ENCODE measurements at places on chromosomes 6 and 20. TPM values are rescaled to one million over a fixed set of nuclear protein-coding genes. Genes with fewer than 3 reads are reported as not detected.
A peak's percentile ranks its signal among the peaks of the same experiment; 100 is the strongest.

Gene FAM83B
- not detected for total RNA-seq

DNA sequence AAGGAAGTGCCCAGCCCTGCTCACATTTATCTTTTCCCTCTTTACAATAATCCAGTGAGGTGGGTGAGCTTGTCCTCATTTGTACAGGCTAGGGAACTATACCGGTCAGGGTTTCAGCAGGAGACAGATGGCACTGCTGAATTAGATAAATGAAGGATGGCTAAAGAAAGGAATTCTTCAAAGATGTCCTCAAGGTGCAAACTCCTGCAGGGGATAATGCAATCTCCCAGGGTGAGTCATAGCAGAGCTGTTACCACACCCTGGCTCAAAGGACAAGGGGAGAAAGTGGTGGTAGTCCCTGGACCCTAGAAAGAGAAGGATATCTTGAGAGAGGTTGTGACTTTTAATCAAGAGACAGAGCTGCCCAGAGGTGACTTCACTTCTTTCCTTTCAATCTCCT is 66.7 kb downstream of the RFPL4B start:
- DNase-seq = no peak

Gene LY86
- total RNA-seq = 1.5 TPM

Gene ENPP5
- total RNA-seq = 0.23 TPM

DNA sequence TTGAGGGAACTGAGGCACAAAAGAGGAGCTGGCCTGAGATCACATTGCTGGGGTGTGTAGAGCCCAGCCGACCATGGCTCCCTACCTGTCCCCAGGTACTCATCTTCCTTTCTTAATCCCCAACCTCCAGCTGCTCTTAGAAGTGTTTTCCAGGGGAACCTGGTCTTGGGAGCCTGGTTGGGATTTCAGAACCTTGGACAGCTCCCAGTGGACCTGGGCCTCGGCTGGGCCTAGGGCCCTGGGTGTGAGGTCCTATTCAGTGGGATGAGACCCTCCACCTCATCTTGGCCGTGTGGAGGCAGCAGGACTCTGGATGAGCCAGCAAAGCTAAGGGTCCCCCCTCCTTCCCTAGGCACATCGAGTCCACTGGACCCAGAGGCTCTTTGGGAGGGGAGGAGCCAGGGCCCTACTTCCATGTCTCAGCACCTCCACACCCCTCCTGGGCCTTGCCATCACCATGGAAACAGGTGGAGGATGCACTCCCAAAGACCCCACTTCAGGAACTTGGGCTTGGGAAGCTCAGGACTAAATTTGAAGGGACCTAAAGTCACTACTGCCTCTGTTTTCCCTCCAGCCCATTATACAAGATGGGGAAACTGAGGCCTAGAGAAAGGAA is 38.5 kb downstream of the DLGAP4 start:
- peak; percentile 56 for DNase-seq

DNA sequence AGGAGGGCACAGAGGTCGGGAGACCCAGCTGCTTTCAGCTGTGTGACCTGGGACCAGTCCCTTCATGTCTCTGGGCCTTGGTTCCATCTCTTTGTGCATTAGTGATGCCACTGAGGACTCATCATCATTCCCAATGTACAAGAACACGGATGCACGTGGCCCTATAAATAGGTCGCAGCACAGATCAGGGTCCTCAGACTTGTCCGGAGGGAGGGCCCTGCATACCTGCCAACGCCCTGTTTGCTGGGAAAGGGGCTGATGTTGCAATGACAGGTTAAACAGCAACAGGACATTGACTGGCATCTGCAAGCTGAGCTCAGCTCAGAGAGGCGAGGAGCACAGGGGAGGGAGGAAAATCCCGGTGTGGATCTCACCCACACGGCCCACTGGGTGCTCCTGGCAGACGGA is 21.8 kb downstream of the TGM2 start:
- no peak for DNase-seq

GRCh38 chr6:125944434-125944816 is 12.1 kb upstream of the HINT3 start:
- no peak for DNase-seq

GRCh38 chr20:44429017-44429339 is 46.7 kb upstream of the TTPAL start:
- DNase-seq = no peak

DNA sequence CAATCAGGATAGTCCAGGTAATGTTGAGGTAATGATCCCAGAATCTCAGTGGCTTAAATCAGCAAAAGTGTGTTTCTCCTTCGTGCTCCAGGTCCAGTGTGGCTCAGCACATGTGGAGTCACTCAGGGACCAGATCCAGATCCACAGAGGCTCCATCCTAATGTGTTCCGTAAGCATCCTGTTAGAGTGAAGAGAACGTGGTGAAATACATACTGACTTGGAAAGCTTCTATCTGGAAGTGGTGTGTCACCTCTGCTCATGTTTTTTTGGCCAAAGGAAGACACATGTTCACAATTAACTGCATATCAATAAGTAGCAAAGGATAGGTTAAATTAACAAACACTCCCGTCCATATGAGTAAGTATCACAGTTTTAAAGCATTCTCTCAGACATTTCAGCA is 26.8 kb upstream of the PREP start:
- DNase-seq = no peak

Gene PKIB
- 3.1 TPM for total RNA-seq

DNA sequence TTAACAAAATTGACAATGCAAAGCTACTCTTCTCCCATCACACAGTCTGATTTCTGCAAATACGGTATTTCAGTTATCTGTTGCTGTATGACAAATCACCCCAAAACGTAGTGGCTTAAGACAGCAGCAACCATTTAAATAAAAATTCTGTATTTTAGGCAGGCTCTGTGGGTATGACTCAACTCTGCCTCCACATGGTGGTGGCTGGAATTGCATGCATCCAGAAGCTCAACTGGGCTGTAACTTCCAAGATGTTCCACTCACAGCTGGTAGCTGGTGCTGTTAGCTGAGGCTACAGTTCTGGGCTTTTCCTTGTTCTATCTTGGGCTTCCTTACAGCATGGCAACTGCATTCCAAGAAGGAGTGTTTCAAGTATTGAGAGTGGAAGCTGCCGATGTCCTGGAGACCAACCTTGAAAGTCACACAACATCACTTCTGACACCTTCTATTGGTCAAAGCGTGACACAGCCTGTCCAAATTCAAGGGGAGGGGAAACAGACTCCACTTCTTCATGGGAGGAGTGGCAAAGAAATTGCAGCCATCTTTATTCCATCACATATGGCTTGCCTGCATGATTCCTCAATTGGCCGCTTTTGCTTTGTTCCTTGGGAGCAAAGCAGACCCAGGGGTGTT is 39.7 kb upstream of the TULP1 start:
- peak; percentile 80 for DNase-seq

- DNase-seq = no peak
Measured at GRCh38 chr6:85971238-85971637, 328.6 kb upstream of the SYNCRIP start.

DNA sequence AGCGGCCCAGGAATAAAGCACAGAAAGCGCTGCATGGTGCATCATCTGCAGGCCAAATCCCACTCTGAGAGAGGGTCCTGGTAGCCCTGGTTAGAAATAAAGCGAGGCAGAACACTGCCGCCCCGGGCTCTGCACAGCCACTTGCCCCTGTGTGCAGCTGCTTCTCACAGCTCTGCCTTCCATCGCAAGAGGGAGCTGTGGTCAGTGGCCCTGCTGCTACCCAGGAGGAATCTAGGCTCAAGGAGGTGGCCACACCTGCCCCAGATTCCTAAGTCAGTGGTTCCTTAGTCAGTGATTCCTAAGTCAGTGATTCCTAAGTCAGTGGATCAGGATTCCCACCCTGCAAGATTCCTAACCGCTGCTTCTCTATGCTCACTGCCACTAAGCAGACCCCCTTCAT is 8.8 kb downstream of the CDH4 start:
- no peak for DNase-seq

- DNase-seq = no peak
Measured at GRCh38 chr6:32879691-32880090, 25.7 kb downstream of the PSMB9 start.

DNA sequence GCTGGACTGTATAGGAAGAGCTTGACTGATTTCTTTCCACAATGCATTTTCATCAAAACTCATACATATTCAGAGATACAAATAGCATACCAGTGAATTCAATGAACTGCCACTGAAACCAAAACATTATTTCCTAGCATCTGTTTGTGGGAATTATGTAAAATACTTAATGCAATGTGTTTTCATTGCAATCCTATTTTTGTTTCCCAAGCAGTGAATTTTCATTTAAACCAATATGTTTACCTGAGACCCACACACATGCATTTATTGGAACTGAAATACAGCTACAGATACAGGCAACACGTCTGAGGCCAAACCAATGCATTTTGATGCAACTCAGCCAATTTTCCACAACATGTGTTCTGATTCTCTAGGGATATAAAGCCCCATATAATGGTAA is 33.2 kb upstream of the TFAP2A start:
- DNase-seq = no peak

GRCh38 chr6:127842562-127842961 is 58.3 kb downstream of the THEMIS start:
- no peak for DNase-seq

DNA sequence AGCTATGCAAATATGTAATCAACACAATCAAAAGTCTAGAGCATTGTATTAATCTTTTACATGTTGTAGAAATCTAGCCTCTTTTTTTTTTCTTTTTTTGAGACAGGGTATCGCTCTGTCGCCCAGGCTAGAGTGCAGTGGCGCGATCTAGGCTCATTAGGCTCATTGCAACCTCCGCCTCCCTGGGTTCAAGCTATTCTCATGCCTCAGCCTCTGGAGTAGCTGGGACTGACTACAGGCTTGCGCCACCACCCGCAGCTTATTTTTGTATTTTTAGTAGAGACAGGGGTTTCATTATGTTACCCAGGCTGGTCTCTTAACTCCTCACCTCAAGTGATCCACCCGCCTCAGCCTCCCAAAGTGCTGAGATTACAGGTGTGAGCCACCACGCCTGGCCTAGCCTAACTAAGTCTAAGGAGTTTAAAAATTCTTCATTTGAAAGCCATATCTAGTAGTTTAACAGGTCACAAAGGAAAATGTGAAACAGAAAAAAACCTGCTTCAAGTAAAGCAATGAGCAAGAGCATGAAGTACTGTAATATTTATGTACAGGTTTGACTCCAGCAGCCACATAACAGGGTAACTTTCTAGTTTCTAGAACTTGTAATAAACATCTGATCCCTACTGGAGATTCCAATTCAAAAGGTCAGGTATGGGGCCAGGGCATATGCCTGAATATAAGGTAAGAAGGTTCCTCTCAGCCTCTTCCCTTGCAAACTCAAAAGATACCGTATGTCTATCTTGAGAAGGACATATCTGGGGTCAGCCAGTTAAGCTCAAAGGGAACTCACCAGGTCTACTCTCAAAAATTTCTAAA is 4.4 kb downstream of the CPNE1 start:
- peak; percentile 68 for DNase-seq

GRCh38 chr6:139327038-139327437 is 35.2 kb upstream of the TXLNB start:
- DNase-seq = no peak

GRCh38 chr6:133595111-133595761 is 293.7 kb upstream of the TCF21 start:
- no peak for DNase-seq

Gene CYB5R4
- 28.2 TPM for total RNA-seq

Gene C6orf141
- total RNA-seq = 1.1 TPM

GRCh38 chr20:31967830-31968249 is at the start of gene XKR7:
Gene XKR7, plus strand, starts transcription at chr20:31968151. Its CDS starts 25 bp downstream, at chr20:31968176.
- peak; percentile 47 for DNase-seq

DNA sequence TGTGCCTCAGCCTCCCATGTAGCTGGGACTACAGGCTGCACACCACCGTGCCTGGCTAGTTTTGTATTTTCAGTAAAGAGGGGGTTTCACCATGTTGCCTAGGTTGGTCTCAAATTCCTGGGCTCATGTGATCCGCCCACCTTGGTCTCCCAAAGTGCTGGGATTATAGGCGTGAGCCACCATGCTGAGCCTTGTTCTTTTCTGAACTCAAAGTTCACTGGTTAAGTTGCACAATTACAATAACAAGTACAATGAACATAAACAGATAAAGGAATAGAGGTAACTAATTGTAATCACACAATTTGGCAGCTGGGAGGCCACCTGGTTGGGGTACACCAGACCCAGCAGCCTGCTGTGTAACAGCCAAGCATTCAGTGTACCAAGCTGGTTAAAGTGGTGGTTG is 6.7 kb downstream of the NUDT3 start:
- DNase-seq = no peak

Gene LBP
- total RNA-seq = not detected

Gene BANF2
- total RNA-seq = not detected

Gene LPA
- total RNA-seq = not detected

DNA sequence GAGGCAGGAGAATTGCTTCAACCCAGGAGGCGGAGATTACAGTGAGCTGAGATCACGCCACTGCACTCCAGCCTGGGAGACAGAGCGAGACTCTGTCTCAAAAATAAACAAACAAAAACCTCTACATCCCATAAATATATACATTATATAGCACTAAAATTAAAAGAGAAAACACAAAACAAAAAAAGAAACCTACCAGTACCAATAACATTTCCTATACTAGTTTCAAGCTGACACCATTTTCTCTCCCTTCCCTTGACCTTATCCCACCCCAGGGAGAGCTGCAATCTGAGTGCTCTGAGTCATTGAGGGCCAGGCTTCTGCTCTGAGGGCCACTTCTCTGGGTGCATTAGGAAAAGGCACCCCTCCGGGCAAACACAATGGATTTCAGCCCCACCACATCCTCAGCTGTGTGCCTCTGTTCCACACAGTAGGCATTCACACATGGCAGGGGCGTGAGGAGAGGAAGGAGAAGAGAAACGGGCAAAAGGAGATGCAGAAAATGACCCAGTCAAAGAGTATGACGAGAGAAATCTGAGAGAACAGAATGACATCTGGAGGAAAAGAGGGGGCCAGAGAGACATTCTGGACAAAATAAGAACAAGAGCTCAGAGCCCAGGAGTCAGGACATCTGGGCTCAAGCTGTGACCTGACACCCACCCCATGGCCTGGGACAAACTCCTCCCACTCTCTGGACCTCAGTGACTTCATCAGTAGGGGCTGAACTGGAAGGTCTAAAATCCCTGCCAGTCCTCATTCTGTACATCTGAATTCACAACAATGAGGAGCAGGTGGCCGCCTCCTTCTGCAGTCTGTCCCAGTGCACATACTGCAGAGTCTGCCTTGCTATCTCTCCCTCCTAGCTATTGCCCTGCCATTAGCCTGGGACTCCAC is 18.2 kb downstream of the TRIM26 start:
- DNase-seq = no peak

DNA sequence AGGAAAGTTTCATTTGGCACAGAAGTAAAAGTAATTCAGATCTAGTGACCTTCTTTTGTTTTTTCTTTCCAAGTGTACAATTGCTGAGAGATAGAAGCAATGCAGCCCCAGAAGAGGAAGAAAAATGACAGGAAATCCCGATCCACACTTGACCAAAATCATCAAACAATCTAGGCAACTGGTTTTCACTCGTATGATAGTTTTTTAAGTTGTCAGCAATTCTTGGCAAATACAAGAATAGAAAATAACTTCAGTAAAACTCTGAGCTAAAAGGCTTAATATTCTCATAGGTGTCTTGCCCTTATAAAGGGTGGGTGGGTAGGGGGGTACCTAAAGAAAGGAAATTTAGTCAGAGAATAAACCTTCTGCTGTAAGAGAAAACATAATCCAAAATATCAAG is 36.0 kb downstream of the SESN1 start:
- no peak for DNase-seq
